Activated T-cell treated with anti-CD3 and anti-CD28 coated beads, Interleukin-2, amount 50 U/mL, for 1 hour (primary cell): ENCODE measurements at places on chromosomes 4 and X.

- DNase-seq, result no peak
These were observed 124.0 kb downstream of the PTPN13 start for GRCh38 chr4:86718152-86718551.

DNA sequence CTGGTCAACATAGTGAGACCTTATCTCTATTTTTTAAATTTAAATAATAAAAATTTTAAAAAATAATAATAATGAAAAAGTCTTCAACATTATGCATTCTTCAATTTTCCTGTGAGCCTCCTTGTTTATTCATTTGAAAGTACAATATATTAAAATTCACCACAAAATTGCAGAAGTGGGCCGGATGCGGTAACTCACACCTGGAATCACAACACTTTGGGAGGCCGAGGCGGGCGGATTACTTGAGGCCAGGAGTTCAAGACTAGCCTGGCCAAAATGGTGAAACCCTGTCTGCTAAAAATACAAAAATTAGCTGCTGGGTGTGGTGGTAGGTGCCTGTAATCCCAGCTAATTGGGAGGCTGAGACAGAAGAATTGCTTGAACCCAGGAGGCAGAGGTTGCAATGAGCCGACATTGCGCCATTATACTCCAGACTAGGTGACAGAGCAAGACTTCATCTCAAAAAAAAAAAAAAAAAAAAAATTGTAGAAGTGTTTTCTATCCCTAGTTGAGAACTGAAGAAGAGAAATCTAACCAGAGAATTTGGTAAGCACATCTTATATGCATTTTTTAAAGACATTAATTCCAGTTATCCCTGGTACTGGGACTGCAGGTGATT, 56.9 kb downstream of the RBM47 start:
- DNase-seq, result no peak

GRCh38 chr4:187724456-187724855, 271.1 kb upstream of the ZFP42 start:
- no peak for DNase-seq

- DNase-seq, result no peak
These were observed 580.4 kb downstream of the ANKRD50 start for GRCh38 chr4:124132161-124132560.

GRCh38 chr4:8730159-8730558, 137.6 kb downstream of the CPZ start:
- DNase-seq, result no peak

DNA sequence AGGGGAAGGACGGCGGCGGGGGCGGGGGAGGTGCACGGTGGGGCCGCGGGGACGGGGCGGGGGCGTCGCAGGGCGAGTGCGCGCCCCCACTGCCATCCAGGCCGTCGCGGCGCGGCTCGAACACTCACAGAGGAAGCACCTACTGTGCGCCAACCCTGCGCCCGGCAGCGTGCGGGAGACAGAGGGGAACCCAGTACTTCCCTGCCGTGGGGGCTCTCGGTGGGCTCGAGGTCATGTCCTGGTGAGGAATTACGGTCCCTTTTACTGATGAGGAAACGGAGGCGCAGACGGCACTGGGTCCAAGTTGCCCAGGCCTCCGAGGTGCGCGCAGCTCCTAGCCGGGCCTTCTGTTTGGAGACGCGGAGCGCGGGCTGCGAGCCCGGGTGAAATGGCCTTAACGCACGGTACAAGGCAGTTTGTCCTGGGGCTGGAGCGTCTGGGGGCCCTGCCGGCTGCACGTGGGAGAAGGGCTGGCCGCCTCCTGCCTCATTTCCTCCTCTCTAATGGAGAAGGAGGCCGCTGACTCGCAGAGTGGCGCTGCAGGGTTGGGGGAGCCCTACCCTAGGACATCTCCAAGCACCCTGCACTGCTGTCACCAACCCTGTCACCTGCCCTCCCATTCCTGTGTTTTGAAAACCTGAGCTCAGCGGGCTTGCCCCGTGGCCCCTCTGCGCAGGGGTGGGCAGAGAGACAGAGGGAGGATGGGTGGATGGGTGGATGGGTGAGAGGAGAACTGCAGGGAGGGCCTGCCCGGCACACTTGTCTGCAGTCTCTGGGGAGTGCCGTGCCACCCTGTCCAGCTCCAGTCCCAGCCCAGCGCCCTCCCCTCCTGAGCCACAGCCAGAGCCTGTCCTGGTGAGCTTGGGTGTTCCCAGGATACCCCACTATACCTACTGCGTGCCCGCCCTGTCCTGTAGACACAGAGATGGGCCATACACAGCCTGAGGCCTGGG, 106.0 kb downstream of the ADRA2C start:
- DNase-seq, result no peak

DNA sequence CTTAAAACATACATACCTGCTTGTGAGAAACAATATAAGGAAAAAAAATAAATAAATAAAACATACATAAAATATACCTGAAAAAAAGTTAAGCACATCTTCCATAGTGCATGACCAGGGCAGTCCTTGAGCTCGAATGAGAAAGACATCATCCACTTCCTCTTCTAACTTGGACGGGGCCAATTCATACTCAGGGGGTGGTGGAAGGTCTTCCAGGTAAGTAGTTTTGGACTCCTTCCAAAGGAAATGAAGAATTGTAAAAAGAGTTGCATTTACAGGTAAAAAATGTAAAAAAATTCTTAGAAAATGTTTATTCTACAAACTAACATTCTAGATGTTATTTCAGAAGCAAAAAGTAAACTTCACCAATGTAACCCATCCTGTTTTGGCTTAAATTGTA, 3.6 kb downstream of the GRSF1 start:
- no peak for DNase-seq

DNA sequence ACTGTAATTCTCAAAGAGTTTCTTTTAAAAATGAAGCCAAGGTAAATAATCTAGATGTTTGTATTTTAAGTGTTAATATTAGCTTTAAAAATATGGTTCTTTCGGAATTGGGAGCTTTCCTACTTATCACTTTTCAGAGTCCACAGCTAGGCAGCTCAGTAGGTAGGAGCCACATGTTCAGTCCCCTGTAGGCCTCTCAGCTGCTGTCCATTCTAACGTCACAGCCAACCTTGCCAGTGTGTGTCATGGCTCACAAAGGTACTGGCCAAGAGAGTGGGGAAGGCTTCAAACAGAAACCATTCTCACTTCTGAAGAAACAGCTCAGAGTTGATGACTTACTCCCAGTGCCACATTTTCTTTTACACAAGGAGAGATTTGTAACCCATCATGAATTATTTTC, 50.0 kb upstream of the BRS3 start:
- DNase-seq, result no peak

GRCh38 chr4:3765271-3766035, 732 bp upstream of the ADRA2C start:
- no peak for DNase-seq

- no peak for DNase-seq
These were observed 82.5 kb downstream of the HPRT1 start for GRCh38 chrX:134542485-134542884.

- no peak for DNase-seq
These were observed 36.8 kb downstream of the GPRIN3 start for GRCh38 chr4:89270792-89271191.

DNA sequence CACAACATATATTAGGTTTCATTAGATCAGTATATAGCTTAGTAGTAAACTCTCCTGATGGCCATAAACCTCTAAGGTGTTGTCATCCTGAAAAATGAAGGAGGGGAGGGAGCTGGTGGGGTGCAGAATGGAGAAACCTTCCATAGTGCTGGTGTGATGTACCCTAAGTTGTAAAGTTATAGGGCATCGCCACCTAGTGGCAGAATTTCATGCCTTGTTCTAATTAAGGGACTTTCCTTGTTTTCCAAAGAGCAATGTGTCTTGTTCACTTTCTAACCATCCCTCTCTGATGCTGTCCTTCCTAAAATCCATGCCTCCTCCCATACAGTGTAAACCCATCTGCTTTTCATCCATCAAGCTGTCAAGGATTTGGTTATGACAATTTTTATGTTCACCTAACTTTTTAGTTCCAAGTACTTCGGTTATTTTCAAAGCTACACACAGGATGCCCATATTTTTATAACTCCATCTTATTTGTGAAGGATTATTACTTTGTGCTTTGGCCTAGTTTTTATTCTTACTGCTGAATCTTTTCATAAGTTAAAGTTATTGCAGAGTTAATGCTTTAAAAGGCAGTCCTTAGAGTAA, 4.5 kb downstream of the NBDY start:
- DNase-seq, result peak; percentile 27

DNA sequence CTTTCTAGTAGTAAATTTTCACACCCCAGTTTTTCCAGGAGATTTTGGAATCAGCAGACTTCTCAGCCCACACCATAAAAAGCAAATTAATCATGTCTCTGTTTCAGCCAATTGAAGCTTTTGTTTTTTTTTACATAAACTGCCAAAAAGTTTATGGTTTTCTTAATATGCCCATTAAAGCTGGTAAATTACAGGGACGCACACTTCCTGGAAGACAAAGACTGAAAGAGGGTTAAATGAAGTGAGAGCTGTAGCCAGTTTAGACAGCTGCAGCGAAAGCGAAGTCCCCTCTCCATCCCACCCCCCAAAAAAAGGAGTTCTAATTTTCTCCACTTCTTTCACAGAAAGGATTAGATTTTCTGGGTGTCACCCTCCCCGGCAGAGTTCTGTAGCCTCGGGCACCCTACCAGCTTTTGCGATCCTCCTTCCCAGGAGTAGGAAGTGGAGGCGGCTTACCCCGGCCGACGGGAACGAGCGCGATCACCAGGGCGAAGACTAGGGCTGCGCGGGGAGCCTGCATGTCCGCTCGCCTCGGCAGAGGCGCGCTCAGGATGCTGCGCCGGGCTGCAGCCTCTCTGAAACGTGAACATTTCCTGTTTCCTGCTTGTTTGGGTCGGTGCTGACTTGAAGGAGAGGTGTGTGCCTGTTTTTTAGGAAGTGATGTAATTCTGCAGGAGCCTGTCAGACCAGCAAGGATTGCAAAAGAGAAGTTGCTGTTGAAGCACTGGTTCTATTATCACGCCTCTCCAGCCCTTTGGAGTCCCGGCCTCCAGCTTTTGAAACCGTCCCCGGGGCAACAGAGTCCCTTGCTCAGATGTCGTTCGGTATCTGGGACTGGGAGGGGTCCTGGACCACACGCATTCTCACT, at the start of gene TMEM154:
Gene TMEM154, minus strand, starts transcription at position 584 of the 868 bp plus-strand sequence. Its CDS starts 64 bp downstream, at position 520.
- DNase-seq, result peak; percentile 72

DNA sequence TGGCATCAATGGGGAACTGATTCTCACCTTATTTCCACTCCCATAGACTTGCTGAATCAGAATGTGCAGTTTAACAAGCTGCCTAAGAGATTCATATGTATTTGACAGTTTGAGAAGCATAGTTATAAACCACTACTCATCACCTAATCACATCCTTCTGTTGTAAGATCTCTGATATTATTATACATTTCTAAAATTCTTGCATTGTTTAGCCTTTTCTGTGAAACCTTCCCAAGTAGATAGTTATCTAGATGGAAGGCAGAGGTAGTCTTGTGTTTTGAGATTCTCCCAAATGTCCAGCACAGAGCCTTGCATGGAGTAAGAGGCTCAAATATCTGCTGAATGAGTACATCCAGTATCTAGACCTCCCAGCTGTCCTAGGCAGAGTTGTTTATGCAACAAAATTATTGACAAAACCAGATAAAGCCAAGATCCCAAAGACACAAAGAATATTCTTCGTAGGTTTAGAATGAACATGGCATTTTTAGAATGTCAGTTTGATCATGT, 227.3 kb downstream of the KDR start:
- DNase-seq, result no peak

DNA sequence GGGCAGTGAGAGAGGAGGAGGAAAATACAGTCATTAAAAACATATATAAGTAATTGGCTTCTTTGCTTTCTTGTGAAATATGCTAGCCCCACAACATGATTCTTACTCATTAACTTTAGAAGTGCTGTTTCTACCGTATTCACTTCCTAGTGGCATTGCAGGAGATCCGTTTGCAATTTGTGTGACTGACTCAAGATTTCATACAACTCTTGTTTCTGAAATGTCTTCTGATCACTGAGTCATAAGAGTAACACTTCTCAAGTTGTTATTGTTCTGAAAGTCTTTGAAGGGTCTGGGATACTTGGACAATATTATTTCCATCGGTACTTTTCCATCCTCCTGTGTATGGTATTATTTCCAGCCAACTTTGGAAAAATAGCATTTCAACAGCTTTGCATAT, 310.8 kb downstream of the PACRGL start:
- DNase-seq, result no peak

GRCh38 chr4:152512483-152512882, 23.4 kb downstream of the FBXW7 start:
- no peak for DNase-seq

- no peak for DNase-seq
These were observed 141.8 kb upstream of the MSX1 start for GRCh38 chr4:4717692-4718091.

DNA sequence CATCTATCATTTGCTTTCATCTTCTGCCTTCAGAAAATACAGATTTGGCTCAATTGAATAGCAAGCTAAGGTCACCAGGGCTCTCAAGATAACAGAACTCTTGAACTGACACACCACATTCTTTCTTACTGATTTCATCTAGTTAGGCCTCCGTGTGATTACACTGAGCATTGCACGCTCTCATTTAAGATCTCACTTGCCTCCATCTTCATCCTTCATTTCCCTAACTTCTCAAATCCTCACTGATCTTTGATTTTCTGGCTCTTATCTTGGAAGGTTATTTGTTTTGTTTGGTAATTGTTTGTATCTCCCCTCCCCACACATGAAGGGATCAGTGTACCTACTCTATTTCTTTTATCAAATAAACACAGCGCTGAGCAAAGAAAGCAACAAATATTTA, 47.7 kb downstream of the MANBA start:
- DNase-seq, result no peak

- no peak for DNase-seq
These were observed 484.5 kb downstream of the IL15 start for GRCh38 chr4:142120921-142121320.

DNA sequence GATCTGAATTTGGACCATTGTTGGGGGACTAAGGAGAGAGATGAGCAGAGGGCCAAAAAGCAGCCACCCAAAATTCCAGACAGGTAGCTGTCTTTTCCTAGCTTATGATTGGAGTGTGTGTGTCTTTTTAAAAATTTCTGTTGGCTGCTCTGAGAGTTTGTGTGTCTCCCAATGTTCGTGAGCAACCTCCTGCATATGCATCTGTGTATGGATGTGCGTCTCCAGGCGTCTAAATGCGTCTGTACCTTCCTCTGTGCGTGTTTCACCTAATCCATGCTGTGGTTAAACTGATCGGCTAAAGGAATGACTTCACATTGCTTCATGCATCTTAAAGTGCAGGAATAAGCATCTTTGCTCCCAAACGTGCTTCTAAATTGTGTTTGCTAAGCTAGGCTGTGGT, 65.5 kb upstream of the LAS1L start:
- DNase-seq, result no peak

DNA sequence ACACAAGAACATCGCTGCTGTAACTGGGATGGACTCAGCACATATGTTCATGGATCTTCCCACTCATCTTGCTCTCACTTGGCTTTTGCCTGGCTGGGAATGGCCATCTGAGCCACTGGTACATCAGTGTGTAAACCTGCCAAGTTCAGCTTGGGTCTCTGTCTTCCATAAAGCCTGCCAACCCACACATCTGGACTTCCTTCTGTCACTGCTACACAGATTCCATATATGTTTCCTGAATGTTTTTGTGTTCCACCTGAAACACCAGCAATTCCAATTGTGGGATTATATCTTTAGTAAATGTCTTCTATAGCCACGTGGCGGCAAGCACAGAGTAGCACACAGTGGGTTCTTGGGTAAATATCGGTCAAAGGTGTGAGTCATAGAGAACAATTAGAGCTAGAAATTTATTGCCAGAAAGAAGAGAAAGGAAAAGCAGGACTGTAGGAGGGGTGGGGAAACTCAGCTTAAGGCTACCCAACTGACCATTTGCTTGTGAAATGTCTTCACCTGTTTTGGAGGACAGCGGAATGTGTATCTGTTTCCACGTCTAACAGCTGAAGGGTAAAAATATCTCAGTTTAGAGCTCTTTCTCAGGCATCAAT, 125.9 kb downstream of the MFAP3L start:
- no peak for DNase-seq

- no peak for DNase-seq
These were observed 28.6 kb downstream of the UCHL1 start for GRCh38 chr4:41285202-41285863.
